ENCODE measurements at places on chromosomes 13 and 19.

GRCh38 chr19:16336571-16336970 is 11.9 kb downstream of the KLF2 start:
- DNase-seq = no peak

GRCh38 chr19:29450306-29450705 is 75.5 kb upstream of the VSTM2B start:
- DNase-seq = no peak

- DNase-seq = no peak
These were observed 11.0 kb downstream of the SYDE1 start for GRCh38 chr19:15118248-15118647.

- DNase-seq = no peak
These were observed 839 bp upstream of the CKAP2 start for GRCh38 chr13:52454459-52454819.

DNA sequence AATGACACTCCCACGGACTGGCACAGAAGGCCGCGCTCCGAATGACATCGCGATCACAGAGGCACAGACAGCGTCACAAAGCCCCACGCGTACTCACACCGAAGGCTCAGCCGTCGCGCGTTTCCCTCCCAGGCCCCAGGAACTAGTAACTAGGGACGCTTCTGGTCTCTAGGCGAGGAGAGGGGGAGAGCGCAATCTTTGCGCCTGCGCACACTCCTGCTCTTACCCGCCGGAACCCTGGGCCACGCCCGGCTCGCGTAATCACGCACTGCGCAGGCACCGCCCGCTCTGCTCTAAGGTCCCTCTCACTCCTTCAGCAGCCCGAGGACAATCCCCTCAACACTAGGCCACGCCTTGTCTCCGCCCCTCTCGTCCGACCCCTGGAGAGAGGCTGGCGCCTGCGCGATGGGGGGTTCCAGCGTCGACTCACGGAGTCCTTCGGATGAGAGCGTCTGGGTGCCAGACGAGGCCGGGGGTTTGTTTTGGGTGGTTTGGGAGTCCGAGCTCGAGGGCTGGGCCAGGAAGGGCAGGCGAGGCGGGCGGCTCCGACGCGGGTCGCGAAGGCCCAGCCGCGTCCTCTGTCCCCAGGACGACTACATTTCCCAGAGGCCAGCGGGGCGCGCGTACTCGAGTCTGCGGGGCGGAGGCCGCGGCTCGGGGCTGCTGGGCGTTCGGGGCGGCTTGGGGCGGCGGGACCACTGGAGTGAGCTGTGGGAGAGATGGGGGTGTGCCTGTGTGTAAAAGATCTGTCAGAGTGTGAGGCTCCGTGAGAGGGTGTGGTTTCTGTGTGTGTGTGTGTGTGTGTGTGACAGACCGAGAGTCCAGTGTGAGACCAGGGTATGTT is at the start of gene ZNF471:
TSS of gene ZNF471 (plus strand) at position 410 of the 844 bp plus-strand sequence. CDS start 3,717 bp downstream, outside the sequence.
- DNase-seq = peak; percentile 77

DNA sequence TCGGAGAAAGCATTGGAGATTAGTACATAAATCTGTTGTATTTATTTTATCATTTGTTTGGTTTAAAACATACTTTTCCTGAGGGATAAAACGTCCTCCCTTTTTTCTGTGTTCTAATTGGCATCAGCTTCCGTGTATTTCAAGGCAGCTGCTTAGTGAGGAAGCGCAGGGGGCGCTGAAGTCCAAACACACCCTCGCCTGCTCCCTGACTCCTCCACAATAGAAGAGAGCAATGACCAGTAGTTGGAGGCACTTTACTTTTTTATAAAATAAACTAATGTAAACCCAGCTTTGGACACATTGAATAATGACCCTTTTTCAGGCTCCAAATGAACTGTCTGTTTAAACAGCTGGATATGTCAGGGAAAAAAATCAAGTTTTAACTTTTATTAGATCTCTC is 79.9 kb downstream of the RNASEH2B start:
- DNase-seq = no peak

DNA sequence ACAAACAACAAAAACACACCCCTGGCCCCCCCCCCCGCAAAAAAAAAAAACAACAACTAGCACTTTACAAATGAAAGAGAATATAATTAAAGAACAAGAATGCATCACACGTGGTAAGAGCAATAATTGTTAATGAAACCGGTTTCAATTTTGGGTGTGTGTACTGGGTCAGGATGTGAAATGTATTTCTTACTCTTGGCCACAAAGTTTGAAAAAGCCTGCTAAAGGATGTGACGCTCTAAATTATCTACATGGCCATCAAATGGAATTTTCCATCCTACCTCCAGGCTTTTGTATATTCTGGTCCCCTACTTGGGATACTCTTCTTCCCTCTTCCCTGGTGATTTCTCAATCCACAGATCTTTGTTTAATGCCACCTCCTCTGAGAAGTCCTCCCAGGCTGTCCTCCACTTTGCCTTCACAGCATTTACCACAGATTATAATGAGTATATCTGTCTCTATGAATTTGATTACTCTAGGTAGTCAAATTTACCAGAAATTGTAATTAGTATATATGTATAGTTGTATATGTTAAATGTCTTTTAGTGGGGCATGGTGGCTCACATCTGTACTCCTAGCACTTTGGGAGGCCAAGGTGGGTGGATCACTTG is 2.1 kb downstream of the SARS2 start:
- no peak for DNase-seq

- no peak for DNase-seq
These were observed 57.8 kb downstream of the COG3 start for GRCh38 chr13:45522571-45522970.

- peak; percentile 29 for DNase-seq
These were observed 14.2 kb downstream of the CHERP start for GRCh38 chr19:16527971-16528521.

DNA sequence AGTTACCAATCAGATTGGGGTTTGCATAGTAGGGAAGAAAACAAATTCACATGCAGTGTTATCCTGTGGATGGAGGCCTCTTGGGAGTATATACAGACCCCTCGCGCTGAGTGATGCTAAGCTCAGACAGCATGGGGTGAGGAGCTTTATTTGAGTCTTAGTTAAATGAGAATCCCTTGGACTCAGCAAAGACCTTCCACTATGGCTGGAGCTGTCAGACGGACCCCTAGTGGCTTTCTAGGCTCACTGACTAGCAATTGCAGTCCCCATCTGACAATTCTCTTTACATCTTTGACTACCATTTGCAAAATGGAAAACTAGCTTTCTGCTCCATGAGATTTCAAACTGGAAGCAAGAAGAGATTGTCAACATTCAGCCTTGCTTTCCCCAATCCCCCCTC is 90.4 kb downstream of the STOML3 start:
- DNase-seq = no peak

- DNase-seq = no peak
These were observed 129.8 kb downstream of the URI1 start for GRCh38 chr19:30071871-30072270.

- DNase-seq = no peak
These were observed 24.6 kb downstream of the HPN start for GRCh38 chr19:35066121-35066520.

- DNase-seq = no peak
These were observed 81.1 kb upstream of the FLT1 start for GRCh38 chr13:28576067-28576466.

DNA sequence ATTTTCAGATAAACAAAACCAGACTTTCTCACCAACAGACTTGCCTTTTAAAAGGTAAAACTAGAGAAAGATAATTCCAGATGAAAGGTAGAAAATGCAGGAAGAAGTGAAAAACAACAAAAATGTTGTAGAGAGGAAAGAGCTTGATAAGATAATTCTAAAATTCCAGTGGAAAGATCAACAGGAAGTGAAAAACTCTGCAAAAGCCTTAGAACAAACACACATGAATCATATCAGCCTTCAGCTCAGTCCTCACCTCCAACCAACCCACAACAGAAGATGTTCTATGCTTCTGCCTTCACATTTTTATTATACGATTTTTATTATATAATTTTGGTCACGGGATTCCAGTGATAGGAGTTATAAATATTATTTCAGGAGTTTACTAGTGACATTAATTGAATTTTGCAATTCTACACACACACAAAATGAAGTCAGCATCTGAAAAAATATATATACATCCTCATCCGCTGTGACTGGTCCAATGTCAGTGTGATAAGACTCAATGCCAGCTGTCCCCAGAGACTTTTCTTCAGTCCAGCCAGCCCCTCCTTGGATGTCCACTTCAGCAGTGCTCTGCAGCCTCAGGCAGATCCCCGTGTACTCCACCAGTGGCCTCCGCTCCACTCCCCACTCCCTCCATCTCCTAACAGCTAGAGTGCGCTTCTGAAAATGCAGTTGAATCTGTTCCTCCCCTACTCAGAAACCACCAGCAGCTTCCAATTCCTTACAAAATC is 57.9 kb downstream of the GADD45B start:
- DNase-seq = no peak

- DNase-seq = peak; percentile 22
These were observed 697 bp downstream of the FCGRT start for GRCh38 chr19:49512970-49513745.

DNA sequence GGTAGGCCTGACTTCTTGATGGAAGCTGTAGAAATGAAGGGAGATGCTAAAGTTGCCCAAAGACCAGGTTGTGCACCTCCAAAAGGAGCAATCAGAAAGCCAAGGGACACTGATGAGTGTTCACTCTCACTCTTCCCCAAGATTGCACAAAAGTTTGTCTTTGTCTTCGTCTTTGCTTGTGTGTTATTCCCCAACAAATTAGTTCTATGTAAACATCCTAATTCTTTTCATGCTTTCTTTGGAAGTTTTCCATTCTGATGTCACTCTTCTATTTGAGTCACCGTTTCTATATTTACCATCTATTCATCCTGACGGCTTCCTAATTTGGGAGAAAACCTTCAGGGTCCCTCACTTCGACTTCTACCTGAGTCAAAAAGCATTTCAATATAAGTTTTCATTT is 3.7 kb upstream of the TMEM272 start:
- DNase-seq = no peak

GRCh38 chr13:26025196-26025595 is 26.6 kb downstream of the SHISA2 start:
- no peak for DNase-seq

GRCh38 chr13:61294467-61295191 is 121.0 kb downstream of the PCDH20 start:
- no peak for DNase-seq

- DNase-seq = no peak
These were observed 9.8 kb downstream of the PARP4 start for GRCh38 chr13:24502533-24503378.

GRCh38 chr19:46082728-46083050 is 41.8 kb downstream of the IGFL3 start:
- DNase-seq = no peak

GRCh38 chr13:98289339-98289945 is 112.4 kb upstream of the RNF113B start:
- DNase-seq = no peak

DNA sequence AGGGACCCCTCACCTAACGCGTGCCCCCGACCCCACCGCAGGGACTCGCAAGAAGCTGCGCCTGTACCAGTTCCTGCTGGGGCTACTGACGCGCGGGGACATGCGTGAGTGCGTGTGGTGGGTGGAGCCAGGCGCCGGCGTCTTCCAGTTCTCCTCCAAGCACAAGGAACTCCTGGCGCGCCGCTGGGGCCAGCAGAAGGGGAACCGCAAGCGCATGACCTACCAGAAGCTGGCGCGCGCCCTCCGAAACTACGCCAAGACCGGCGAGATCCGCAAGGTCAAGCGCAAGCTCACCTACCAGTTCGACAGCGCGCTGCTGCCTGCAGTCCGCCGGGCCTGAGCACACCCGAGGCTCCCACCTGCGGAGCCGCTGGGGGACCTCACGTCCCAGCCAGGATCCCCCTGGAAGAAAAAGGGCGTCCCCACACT is 4.7 kb upstream of the MYBPC2 start:
- no peak for DNase-seq

- no peak for DNase-seq
These were observed 10.7 kb downstream of the MARCHF2 start for GRCh38 chr19:8423817-8424223.

GRCh38 chr13:60164234-60164889 is 634 bp upstream of the DIAPH3 start:
- DNase-seq = no peak

DNA sequence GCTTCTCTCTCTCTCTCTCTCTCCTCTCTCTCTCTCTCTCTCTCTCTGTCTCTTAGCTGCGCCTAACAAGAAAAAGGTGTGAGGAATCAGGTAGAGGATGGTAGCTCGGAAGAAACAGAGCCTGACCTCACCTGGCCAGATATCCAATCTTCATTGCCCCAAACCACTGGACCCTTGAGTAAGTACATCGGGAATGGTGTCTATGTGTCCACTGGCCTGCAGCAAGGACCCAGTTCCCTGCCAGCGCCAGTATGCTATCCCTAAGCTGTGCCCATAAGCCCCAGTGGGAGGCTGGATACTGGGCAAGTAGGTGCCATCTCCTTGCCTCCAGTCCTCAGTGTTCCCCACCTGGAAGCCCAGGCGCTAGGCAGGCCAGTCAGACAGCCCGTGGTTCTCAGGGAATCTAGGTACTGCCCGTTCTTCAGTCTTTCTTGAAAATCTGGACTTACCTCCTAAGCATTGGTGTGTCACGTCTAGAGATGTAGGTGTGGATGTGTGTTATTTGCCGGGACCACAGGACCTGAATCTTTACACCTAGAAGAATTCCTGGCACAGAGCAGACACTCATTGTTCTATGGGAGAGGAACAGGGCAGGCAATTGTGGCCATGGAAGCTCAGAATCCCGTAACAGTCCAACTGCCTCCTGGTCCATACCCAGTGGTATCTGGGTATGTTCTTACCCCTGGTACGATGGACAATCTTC is 7.3 kb downstream of the URAD start:
- no peak for DNase-seq

DNA sequence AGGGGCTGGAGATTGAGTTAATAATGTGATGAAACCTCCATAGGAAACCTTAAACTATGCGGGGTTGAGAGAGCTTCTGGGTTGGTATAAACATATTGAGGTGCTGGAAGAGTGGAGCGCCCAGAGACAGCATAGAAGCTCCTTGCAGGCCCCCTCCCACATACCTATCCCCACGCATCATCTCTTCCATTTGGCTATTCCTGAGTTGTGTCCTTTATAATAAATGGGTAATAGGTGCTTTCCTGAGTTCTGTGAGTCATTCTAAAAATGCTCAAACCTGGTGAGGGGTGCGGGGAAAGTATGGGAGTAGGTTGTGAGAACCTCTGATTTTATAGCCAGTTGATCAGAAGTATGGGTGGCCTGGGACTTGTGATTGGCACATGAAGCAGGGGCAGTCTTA is 14.6 kb downstream of the CCDC122 start:
- no peak for DNase-seq

DNA sequence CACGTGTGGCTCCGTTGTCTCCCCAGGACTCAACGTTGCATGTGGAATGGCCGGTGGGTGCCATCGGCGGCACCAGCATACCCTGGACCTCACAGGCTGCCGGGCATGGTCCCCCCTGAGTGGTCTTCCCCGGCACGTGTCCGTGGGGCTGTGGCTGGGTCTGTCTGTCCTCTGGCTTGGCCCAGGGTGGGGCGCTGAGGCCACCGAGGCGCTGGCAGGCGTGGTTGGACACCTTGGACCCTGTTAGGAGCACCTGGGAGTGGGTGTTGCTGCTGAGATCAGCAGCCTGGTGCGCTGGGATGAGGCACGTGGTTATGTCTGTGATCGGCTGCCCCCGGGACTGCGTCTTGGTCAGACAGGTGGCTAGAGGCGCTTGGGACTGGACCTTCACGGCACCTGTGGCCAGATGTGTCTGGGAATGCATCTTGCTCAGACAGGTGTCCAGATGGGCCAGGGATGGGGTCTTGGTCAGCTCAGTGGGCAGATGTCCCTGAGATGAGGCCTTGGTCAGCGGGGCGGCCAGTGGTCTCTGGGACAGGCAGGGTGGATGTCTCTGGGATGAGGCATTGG is 9.2 kb downstream of the IQCN start:
- no peak for DNase-seq

All from activated T-cell treated with anti-CD3 and anti-CD28 coated beads for 48 hours (primary cell).